Lower leg skin (tissue), 4 donors: ENCODE measurements at places on chromosomes 7 and 10.
A peak's percentile ranks its signal among the peaks of the same experiment; 100 is the strongest.

DNA sequence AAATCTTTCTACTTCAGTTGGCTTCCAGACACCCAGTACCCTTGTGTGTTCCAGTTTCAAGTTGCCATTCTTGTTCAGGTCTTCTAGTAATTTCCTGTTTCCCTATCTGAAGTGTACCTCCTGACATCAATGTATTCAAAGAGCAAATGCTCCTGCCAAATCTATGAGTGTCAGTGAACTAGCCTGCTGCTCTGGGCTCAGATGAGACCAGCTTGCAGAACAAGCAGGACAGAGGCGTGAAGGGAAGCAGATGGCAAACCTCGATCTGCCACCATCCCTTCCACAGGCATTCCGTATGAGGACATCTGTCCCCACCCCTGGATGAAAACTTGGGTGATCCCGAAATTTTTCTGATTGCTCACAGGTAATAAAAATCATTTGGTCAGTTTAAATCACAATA lies 4.4 kb upstream of the MPP7 start:
- no peak for DNase-seq

GRCh38 chr7:108284349-108285002 lies 154.3 kb upstream of the LAMB4 start:
- DNase-seq, result no peak

- DNase-seq, result peak; percentile 46
These were observed 123.8 kb downstream of the DOCK1 start for GRCh38 chr10:127029061-127029460.

DNA sequence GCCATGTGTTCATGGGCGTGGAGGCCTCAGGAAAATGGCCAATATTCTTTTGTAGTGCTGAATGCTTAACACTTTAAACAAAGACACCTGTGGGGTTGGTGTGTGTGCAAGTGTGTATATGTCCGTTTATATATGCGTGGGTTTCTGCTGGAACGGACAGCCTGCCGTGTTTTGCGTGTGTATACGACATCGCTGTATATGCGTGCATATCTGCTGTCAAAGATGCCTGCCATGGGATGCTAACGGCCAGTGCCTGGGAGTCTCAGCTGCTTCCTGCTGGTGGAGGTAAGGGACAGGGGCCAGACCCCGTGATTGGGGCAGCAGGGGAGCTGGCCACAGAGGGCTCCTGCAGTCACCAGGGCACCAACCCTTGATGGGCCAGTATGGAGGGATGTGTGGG lies 216.3 kb upstream of the SHH start:
- DNase-seq, result peak; percentile 77

DNA sequence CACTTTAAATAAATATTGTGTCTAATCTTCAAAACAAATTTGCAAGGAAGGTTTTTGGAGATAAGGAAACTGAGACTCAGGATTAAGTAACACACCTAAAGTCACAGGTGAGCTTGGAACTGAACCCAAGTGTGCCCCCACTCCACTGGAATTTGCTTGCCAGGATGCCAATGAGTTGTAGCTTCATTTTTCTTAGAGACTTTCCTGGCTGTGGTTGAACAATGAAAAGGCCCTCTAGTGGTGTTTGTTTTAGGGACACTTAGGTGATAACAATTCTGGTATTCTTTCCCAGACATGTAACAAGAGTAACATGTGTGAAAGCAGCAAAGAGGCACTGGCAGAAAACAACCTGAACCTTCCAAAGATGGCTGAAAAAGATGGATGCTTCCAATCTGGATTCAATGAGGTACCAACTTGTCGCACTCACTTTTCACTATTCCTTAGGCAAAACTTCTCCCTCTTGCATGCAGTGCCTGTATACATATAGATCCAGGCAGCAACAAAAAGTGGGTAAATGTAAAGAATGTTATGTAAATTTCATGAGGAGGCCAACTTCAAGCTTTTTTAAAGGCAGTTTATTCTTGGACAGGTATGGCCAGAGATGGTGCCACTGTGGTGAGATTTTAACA lies 1.5 kb downstream of the IL6 start:
- no peak for DNase-seq

DNA sequence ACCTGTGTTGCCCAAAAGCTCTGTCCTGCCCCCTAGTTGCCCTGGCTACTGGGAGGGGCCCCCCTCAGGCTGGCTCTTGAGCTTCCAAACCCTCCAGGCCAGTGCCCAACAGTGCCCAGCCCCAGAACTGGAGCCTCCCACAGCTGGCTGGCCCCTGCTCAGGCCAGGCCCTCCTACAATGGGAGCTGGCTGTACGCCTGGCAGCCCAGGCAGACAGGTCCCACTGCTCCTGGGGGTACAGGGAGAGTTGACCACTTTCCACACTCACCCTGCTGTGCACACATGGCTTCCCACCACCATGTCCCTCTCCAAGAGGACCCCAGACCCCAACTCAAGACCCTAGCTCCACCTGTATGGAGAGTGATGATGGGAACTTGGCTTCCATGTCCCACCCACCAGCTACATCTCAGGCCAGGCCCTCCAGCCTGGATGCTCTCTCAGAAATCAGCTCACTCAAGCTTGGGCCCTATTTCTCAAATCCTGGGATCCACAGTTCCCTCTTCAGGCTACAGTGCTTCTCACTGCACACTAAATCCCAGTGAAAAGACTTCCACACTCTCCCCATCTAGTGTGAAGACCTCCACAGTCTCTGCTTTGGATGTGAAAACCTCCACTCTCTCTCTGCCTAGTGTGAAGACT lies 92.6 kb downstream of the OAT start:
- DNase-seq, result no peak

- DNase-seq, result no peak
These were observed 33.4 kb upstream of the AFAP1L2 start for GRCh38 chr10:114437473-114438292.

DNA sequence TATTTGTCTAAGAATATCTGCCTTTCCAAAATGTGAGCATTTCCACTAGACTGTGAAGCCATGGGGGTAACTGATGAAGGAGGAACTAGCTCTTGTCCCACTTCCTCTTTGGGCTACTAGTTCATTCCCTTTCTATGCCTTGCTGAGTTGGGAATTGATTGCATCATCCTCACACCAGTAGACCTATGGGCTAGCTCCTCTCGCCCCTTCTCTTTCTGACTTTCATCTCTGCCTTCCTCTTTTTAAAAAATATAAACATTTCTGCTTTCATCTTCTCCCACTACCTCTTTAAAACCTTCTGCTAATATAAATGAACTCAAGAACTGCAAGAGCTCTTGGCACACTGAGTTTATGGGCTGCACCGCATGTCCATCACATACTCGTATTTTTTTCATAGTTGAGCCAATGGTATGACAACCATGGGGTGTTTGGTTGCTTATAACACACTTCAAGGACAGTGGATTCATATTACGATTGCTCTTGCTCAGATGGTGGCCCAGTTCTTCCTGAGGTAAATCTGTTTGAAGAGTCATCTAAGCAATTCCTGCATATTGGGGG lies 182.0 kb downstream of the REEP3 start:
- no peak for DNase-seq

- no peak for DNase-seq
These were observed 36.0 kb upstream of the PAX2 start for GRCh38 chr10:100709146-100710082.

GRCh38 chr7:42493436-42494198 lies 256.6 kb upstream of the GLI3 start:
- DNase-seq, result peak; percentile 66

DNA sequence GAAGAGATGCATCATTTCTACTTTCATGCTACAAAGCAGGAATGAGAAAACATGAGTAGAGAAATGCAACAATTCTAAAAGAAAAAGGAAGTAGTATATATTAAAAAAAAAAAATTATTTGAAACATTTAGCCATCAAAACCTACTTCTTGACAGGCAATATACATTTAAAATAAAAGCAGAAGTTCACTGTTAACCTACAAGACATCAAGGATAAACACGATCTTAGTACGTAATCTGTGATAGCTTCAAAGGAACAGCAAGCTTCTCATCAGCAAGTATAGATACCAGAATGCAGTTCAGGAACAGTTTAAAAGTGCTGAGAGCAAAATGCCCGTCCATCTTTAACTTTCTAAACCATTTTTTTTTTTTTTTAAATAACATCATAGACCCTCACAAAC lies 36.9 kb downstream of the MALSU1 start:
- DNase-seq, result no peak

GRCh38 chr10:73809061-73809818 lies 2.2 kb downstream of the NDST2 start:
- no peak for DNase-seq

- no peak for DNase-seq
These were observed 19.6 kb upstream of the ADD3 start for GRCh38 chr10:109988212-109988596.
